ENCODE measurements at places on chromosomes 7 and 10.

- DNase-seq = no peak
Measured at GRCh38 chr10:6936931-6937330, 356.9 kb upstream of the PRKCQ start.

DNA sequence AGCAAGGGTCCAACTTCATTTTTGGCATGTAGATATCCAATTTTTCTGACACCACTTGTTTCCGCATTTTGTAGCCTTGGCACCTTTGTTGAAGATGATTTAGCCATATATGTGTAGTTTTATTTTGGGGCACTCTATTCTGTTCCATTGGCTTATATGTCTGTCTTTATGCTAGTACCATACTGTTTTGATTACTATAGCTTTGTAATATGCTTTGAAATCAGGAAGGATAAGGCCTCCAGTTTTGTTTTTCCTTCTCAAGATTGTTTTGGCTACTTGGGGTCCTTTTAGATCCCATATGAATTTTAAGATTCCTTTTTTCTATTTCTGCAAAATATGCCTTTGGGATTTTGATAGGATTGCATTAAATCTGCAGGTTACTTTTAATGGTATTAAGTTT is 9.5 kb upstream of the BTBD16 start:
- DNase-seq = no peak

GRCh38 chr10:79149662-79150443 is 81.1 kb downstream of the ZMIZ1 start:
- DNase-seq = no peak

DNA sequence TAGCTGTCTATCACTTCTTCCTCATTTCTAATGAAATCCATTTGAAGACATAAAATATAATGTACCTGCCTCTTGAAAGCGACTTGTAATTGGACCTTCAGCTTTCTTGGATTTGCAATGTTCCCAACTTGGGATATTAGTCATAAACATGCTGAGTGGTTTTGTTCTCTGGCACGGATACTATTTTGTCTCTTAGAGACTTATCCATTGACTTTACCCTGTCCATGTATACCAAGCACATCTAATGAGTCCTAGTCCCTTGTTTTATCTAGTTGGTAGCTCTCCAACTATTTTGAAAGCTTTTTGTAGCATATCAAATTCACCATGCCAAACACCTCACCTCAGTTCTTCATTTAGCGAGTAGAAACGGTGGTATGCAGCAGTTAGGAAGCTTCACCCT is 18.9 kb downstream of the PLEKHS1 start:
- no peak for DNase-seq

DNA sequence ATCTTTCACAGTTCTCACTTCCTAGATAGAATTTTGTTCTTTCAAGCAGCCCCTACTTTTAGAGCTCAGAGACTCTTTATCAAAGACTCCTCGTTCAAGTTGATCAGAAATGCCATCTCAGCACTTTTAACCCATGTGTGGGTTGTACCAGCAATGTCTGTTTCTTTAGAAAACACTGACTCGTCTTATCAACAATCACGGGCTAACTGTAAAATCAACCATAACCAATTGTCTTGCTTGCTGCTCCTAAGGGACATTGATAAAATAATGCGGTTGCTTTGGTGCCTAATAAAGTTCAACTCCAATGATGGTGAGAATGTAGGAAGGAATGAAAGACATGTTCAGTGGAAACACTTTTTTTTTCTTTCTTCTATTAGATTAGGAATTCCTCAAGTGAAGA is 12.9 kb upstream of the CDK6 start:
- no peak for DNase-seq

- no peak for DNase-seq
Measured at GRCh38 chr10:101901340-101901739, 57.7 kb upstream of the KCNIP2 start.

- DNase-seq = no peak
Measured at GRCh38 chr10:103882285-103883007, 27.1 kb upstream of the SH3PXD2A start.

DNA sequence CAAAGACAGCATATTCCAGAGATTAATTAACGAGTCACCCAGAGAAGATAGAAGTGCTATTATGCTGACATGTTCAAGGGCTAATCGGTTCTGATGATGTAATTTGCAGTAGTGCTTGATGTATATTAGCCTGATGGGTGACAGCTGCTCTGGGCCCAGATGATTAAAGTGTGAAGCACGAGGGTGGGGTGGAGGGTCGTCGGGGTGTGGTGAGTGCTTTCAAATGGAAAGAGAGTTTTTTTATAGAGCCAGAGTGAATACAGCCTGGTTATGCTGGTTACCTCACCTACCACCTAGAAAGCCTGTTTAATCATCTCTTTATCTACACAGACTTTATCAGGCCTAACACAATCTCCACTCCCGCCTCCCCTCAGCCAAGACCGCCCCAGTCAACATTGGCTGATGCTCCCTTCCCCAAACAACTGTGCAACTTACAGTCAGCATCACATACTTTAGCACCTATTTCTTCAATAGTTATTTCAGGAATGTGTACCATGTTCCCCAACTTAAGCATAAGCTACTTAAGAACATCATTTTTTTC is 11.5 kb upstream of the STN1 start:
- no peak for DNase-seq

DNA sequence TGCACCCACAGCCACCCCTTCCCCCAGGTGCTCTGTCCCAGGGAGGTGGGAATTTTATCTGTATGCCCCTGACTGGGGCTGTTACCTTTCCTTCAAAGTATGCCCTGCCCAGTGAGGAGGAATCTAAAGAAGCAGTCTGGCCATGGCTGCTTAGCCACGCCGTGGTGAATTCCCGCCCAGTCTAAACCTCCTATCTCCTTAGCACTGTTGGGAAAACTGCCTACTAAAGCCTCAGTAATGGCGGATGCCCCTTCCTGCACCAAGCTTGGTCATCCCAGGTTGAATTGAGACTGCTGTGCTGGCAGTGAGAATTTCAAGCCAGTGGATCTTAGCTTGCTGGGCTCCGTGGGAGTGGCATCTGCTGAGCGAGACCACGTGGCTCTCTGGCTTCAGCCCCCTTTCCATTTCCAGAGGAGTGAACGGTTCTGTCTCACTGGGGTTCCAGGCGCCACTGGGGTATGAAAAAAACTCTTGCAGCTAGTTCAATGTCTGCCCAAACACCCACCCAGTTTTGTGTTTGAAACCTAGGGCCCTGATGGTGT is 87.2 kb downstream of the ABCC2 start:
- DNase-seq = no peak

DNA sequence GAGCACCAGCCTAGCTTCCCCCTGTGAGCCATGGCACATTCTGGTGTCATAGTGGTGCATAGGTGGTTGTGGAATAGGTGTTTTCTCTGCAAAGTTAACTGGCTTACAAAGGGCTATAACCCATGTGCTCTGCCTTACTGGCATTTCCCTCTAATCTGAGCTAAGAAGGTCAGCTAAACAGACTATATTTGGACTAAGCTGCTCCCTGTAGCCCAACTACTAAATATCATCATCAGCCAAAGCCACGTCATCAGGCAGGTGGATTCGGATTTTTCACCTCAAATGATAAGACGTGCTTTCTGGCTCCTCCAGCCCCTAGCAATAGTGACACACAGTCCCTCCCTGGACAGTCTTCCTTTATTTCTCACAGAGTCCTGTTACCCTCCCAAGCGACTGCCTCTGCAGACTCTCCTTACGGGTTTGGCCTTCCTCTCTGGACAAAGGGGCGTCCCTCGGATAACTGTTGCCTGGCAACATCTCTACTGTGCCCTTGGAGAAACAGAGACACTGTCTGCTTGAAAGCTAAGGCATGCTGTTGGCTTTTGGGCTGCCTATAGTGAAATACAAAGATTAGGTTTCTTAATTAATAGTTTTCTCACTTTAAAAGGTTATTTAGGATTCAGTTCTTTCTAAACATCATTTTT is 9.1 kb downstream of the SLC13A4 start:
- no peak for DNase-seq

DNA sequence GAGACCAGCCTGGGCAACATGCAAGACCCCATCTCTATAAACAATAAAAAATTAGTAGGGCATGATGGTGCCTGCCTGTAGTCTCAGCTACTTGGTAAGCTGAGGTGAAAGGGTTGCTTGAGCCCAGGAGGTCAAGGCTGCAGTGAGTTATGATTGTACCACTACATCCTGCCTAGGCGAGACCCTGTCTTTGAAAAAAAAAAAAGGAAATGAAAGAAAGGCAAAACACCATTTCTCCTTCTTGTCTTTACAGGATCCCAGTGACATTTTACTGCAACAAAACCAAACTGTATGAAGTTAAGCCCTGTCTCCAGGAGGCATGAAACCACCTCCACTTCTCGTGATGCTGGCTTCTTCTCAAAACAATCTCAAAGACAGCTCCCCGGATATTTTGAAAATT is 29.9 kb upstream of the PBLD start:
- no peak for DNase-seq

DNA sequence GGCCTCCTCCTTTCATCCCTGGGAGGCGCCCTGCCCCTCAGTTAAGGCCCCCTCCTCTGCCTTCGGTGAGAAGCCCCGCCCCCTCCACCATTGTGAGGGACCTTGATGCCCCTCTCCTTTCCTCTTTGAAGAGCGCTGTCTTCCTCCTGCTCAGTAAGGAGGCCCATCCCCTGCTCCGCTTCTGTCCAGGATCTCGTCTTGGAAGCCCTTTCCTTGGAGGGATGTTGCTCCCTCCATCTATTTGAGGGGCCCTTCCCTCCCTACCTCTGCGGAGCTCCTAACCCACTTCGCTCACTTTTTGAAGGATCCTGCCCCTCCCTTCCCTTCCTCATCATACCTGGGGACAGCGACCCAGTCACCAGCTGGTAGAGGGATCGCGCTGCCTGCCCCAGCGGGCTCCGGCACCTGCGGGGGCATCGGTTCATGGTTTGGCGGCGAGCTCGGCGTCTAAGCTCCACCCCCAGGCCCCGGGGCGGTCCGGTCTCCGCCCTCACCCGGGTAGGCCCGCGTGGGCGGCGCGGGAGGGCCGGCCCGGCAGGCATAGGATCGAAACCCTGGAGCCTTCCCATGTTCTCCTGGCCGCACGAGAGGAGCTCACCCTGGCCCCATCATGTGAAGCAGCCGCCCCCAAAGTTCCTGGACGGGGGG is 4.1 kb downstream of the KCNIP2 start:
- no peak for DNase-seq

- DNase-seq = no peak
Measured at GRCh38 chr7:543501-544337, 24.1 kb upstream of the PDGFA start.

DNA sequence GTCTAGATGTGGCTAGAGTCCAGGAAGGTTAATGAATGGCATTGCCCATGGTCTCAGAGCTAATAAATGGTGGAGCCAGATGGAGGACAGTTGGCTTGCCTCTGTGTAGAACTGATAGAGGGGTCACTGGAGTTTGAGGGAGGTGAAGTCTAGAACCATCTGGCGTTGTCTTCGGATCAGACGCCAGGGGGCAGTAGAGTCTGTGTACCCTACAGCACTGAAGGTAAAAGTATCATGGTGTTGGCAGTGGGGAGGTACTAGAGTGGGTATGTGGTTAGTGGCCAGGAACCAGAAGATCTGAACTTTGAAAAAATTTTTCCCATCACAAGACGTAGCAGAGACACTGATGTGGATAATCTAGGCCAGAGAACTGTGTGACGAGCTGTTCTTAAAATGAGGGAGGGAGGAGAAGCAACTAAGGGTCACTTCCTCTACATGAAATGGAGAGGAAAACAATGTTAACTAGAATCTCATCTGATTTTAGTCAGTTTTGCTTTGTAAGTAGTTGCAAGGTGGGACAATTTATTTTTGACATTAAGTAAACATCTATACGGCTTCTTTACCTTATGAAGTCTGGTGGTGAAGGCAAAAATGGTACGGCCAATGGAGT is 227.9 kb upstream of the PRSS58 start:
- no peak for DNase-seq

GRCh38 chr7:154598864-154599263 is 404.1 kb downstream of the PAXIP1 start:
- no peak for DNase-seq

DNA sequence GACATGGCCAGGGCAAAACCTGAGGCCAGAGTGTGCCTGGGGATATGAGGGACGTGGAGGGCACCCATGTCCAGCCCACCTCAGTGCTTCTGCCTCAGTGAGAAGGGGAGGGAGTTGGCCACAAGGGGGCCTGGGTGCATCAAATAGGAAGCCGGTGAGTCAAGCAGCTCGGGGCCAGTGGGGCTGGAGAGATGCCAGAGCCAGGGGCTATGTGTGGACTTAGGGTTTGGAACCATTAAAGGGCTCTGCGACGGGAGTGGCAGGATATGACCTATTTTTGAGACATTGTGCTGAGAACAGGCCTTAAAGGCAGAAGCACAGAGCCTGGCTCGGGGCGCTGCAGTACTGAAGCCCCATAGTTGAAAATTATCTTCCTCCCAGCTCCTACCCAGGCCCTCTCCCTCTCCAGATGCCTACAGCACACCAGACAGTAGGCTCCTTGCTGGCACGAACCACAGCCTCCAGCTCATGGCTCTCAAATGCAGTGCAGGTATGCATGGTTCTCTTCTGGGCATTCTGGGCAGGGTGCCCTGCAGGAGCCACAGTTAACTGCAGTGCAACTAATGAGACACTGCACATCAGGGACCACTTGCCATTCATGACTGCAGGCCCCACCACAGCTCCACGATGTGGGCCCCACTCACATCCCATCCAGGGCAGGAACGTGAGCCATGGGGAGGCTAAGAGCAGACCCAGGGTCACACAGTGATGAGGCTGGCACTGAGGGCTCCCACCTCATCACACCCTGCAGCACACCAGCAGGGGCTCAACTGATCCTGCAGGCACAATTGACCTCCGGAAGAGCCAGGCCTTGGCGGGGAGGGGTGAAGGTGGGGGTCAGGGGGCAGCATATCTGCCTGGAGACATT is 7.2 kb upstream of the PGAM2 start:
- no peak for DNase-seq

- DNase-seq = no peak
Measured at GRCh38 chr10:109592391-109592790, 330.9 kb downstream of the XPNPEP1 start.

DNA sequence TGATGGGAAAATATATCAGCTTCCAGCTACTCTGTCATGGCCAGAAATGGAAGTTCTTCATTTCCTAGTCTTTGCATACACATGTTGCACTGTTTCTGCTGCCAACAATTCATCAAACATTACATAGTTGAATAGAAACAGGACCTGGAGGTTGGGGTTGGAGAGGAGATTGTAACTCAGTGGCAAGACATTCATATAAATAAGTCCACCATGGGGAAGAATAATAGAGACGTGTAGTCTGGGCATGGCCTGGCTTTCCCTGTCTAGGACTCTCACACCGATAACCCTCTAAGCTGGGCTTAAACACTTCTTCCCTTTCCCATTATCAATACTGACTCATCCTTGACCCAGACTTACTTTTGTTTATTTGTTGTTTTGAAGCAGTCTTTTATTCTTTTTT is 155.7 kb downstream of the PLPP4 start:
- no peak for DNase-seq

DNA sequence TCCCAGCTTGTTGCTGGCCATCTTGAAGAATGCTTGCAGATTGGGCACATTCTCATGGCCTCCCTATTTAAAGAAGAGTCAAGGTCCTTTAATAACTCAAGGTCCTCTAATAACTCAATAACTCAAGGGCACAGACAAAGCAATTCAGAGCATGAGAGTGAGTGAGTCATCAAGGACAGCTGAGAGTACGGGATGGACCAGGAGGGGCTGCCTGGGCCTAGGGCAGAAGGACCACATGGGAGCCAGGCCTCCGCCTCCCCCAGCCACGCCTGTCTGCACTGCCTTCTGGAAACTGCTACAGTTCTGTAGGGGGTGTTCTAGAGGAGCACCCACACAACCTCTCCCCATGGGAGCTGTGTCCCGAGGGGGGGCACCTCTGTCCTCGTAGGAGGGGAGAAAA is 48.9 kb downstream of the ZNF503 start:
- DNase-seq = no peak
